IMR-90 (cell line): ENCODE measurements at places on chromosomes 16 and 17.

- DNase-seq = no peak
Observed at GRCh38 chr17:10205549-10206185, 7.3 kb upstream of the GAS7 start.

- DNase-seq = no peak
Observed at GRCh38 chr17:31393749-31394146, 2.3 kb downstream of the RAB11FIP4 start.

DNA sequence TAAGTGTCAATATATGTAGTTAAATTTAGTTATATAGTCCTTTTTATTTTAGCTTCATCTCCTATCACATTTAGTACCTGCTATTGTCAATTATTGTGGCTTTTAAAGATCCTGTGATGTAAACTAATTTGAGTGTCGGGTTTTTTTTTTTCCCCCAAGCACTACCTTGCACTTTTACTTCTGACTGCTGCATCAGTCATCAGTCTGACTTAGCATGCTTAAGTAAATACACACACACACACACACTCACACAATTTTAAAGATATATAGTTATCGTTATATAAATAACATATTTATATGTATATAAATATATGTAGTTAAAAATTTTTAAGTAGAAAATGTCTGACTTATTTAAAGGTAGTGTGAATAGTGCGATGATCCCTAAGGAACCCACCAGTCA is 127.2 kb downstream of the BCAS3 start:
- DNase-seq = peak; percentile 24

DNA sequence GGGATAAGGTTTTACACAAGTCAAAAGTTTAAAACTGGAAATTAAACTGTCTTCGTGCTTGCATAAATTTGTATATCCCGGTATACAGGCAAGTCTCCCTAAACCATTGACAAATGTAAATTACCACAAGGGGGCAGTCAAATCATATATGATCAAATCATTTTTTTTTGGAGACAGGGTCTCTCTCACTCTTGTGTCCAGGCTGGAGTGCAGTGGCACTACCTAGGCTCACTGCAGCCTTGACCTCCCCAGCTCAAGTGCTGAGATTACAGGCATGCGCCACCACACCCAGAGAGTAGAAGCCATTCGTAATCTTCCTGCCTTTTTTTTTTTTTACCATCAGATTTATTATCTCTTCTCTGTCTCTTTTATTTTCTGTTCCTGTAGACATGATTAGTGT is 18.5 kb downstream of the TOP2A start:
- peak; percentile 74 for DNase-seq

GRCh38 chr17:4807605-4808377 is 839 bp downstream of the PLD2 start:
- no peak for DNase-seq

GRCh38 chr17:27404676-27405075 is 51.6 kb upstream of the KSR1 start:
- DNase-seq = no peak
